ENCODE measurements at places on chromosomes 3 and 15.

DNA sequence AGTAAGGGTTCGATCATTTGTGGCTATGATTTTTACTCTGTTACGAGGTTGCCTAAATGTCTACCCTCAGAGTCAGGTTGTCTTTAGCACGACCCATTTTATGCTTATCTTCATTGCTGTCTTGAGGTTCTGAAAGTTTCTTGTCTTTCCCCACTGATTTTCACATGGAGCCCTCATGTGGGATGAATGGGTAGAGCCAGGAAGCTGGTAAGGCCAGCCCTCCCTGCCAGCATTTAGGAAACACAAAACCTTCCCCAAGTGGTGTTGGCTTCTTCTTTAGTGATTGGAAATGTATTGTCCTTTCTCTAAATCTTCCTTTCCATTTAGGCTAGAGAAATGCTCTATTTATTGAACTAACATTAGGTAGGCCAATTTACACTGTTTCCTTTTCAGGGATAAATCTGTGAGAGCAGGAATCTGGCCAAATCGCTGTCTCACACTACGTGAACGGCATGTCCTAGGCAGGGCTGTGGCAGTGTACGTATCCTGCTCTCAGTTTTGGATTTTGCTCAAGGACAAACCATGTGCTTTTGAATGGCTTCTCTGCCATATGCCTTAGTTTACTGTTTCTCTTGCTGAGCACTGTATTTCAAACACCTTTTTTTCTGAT, 43.7 kb downstream of the MYZAP start:
- no peak for DNase-seq

- DNase-seq, result no peak
Observed at GRCh38 chr3:10519236-10519635, 13.8 kb upstream of the ATP2B2 start.

GRCh38 chr3:191382661-191383060, 52.3 kb upstream of the UTS2B start:
- no peak for DNase-seq

- DNase-seq, result no peak
Observed at GRCh38 chr3:36803091-36803791, 38.9 kb upstream of the DCLK3 start.

DNA sequence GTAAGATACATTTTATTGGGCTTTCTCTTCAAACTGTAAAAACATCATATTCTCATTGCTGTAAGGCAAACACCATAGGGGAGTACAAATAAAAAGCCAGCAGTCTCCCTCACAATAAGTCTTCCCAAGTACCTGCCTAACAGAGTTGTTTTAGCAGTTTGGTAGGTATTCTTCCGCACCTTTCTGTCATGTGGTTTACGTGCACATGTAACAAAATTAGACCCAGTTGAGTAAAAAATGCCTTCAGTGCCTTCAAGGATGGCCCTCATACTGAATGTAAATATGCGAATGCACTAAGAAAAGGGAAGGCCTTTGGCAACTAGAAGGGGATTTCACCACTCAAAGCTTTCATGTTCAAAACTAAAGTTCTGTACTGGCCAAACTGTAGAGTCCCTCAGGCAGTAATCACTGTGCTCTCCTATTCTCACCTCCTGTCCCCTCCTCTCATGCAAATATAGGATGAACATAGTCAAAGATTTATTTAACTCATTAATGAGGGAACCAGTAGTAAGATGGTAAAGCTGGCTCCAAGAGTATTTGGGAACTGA, 26.4 kb downstream of the USP3 start:
- no peak for DNase-seq

- DNase-seq, result no peak
Observed at GRCh38 chr3:33808559-33808958, 10.1 kb downstream of the PDCD6IP start.

- no peak for DNase-seq
Observed at GRCh38 chr3:171267104-171267503, 193.1 kb downstream of the TNIK start.

DNA sequence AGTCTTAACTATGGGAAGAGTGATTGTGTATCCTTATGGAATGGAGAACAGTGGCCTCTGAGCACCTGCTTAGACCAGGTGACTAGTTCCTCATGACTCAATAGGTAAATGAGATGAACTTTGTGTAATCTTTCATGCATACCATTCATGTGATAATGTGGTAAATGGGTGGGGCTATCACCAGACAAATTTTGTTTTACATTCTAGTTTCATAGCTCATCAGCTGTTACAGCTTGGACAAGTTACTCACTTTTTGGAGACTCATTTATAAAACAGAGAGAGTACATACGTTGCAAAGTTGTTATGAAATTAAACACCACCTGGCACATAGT, 103.7 kb upstream of the TGFBR2 start:
- peak; percentile 48 for DNase-seq

GRCh38 chr3:184583578-184584451, 22.2 kb downstream of the EPHB3 start:
- no peak for DNase-seq

DNA sequence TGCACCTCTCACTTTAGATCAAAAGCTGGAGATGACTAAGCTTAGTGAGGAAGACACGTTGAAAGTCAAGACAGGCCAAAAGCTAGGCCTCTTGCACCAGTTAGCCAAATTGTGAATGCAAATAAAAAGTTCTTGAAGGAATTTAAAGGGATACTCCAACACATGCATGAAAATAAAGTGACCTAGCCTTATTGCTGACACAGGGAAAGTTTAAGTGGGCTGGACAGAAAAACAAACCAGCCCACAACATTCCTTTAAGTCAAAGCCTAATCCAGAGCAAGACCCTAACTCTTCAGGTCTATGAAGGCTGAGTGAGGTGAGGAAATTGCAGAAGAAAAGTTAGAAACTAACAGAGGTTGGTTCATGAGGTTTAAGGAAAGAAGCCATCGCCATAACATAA, 100.6 kb upstream of the PSMD6 start:
- no peak for DNase-seq

GRCh38 chr3:128922804-128923459, 43.5 kb downstream of the ACAD9 start:
- no peak for DNase-seq
